ENCODE measurements at places on chromosomes 12 and 14.

GRCh38 chr12:104507672-104508071 is 50.9 kb downstream of the CHST11 start:
- no peak for DNase-seq

DNA sequence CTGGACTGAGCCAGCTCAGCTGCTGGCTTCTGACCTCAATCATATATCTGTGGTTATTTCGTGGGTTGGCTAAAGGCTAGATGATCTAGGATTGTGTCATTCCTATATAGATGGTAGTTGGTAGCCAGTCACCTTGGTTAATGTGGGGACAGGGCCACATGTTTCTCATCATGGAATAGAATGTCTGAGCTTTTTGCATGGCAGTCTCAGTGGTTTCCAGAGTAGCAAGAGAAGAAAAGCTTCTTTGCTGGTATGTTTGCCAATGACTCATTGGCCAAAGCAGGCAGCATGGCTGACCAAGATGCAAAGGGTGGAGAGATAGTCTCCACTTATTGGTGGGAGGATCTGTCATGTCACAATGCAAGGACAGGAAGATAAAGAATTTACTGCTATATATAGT is 746.4 kb upstream of the FLRT2 start:
- DNase-seq = no peak

GRCh38 chr12:109900752-109901580 is 892 bp downstream of the TCHP start:
- DNase-seq = peak; percentile 30

GRCh38 chr14:24079491-24080141 is 8.3 kb downstream of the CPNE6 start:
- peak; percentile 50 for DNase-seq
